SK-N-SH (cell line): ENCODE measurements at places on chromosomes 2 and 18.

DNA sequence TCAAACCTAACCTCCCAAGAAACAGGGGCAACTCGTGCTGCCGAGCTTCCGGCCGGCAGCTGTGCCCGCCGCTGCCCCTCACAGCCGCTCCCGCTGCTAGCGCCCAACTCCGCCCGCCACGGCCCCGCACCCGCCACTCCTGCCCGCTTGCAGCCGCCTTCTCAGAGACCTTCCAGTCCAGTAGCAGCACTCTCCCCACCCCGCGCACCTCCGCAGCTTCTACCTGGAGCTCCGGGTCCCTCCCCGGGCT, 722 bp upstream of the C2orf15 start:
- DNase-seq = no peak

DNA sequence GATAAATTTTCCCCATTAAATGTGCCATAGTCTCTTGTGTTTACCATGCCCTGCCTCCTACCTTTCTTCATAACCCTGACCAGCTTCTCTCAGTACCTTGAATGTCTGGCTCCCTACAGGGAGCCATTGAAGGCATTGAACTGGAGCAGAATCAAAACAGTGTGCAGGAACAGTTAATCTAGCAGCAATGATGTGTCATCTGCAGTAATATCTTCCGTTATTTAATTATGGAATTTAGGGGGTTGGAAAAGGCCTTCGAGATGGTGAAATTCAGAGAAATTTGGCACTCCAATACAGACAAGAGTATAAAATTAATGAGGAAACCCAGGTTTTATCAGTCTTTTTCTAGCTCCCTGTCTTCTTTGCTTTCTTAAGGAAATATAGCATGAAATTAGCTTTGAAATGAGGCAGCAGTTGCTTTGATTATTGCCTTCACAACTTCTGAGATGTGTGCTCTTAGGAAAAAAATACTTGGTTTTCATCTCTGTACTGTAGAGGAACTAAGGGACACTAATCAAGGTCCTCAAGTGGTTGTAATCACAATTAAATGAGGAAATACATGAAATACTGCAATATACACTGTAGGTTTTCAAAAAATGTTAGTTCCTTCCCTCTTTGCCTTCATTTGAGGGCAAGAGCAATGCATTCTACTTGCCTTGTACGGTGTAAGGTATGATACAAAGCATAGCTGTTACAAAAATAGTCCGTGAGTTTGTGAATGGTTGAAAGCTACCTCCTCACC, 369.1 kb downstream of the SETBP1 start:
- DNase-seq = no peak

DNA sequence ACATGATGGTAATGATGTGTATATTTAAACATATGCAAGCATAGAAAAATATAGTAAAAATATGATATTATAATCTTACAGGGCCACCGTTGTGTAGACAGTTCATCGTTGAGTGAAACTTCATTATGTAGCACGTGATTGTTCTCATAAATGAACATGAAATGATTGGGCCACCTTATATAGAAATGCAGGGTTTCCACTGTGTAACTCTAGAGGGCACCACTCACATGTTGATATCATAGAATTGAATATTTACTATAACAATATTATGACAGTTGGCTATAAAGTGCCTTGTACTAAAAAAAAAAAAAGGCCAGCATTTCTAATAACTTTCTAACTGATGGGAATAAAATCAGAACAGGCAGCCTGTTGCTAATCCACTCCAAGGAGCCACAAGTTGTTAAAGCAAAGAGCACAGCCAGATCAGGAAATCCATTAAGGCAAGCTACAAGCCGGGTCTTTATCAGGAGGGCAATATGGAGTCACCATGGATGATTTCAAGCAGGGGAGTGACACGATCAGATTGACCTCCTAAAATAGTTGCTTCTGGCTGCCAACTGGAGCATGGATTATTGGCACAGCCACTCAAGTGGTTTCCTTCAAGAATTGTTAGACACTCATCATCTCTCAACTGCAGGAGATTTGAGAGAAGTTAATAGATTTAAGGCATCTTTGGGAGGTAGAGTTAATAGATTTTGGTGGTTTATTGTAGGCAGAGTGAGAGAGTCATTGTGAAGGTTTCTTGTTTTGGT, 16.7 kb downstream of the IL1F10 start:
- DNase-seq = no peak

GRCh38 chr18:2442006-2442405, 129.3 kb downstream of the METTL4 start:
- DNase-seq = no peak

- DNase-seq = no peak
Observed at GRCh38 chr2:129888461-129888860, 91.0 kb upstream of the RAB6C start.

- no peak for DNase-seq
Observed at GRCh38 chr2:24121066-24121465, 2.1 kb downstream of the PFN4 start.

- DNase-seq = no peak
Observed at GRCh38 chr2:215985257-215985656, 28.1 kb downstream of the MREG start.

GRCh38 chr2:86039178-86039962, 66.3 kb downstream of the POLR1A start:
- DNase-seq = no peak

- DNase-seq = peak; percentile 33
Observed at GRCh38 chr2:69453475-69454129, 16.4 kb upstream of the NFU1 start.

DNA sequence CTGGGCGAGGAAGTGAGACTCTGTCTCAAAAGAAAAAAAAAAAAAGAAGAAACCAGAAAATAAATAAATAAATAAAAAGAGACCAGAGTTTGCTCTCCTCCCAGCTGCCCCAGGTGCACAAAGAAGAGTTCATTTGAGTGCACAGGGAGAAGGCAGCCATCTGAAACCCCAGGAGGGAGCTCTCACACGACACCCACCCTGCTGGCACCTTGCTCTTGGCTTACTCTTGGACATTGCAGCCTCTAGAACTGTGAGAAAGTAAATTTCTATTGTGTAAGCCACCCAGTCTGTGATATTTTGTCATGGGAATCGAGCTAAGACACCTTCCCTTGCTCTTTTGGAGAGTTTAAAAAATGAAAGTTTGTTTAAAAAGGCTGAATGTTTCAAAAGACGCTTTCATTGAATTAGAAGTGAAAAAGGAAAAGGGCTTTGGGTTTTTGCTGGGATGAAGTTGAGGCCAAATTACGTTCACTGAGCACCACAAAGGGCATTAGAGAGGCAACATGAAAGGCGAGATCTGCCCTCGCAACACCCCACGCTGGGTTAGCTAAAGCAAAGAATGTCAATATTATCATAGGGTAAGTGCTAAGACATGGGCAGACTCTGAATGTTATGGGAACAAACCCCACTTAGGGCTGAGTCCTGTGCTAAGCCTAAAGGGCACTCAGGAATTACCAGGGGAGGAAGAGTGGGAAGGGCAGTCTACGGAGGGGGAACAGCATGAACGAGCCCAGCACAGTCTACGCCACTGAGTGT, 128.9 kb upstream of the RIOK3 start:
- no peak for DNase-seq

DNA sequence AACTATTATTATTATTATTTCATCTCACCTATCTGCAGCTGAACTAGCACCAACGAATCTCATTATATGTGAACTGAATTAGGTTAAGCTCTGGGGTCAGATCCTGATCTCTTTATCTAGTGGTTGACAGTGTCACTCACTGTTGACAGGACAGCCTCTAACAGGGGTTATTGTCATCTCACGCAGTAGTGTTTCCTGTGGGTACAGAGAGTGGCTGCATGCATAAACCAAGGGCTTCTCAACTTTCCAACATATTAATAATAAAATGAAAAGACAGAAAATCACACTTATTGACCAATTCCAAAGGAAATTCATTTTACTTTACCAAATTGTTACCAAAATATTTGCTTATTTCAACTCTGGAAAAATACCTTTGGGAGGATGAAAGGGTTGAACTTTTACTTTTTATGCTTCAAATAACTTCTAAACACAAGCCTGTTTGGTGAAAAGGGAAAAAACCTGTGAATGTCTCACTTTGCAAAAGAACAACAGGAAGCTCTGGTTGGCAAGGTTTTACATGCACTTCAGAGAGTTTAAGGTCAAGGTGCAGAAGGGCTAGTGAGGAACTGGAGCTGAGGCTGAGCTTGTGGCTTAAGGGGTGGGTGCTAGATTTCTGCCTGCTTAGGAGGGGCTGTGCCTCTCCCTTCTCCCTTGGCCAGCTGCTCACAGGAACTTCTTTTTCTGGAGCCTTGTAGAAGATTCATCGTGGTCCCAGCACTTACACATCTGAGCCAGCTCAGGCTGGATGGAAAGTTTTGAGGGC, 72.6 kb downstream of the CTAGE1 start:
- no peak for DNase-seq

- DNase-seq = peak; percentile 59
Observed at GRCh38 chr2:32825291-32825712, 121.5 kb upstream of the LTBP1 start.

GRCh38 chr2:172366596-172367150, 60.7 kb upstream of the ITGA6 start:
- no peak for DNase-seq

DNA sequence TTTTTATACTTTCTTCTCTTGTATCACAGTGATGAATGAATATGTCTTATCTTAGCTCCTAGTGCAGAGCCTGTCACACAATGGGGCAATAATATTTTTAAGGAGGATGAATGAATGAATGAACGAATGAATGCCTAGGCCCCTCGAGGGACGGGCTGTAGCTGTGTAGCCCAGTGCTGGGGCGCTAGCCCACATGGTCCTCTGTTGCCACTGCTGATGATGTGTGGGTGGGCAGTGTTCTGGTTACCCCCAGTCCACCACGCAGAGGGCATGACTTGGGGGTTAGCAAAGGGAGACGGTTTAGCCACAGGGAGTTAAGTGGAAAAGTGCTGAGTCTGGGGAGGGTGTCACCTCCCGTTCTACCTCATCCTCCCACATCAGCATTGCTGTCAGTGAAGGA, 134.2 kb downstream of the SMAD7 start:
- DNase-seq = no peak

DNA sequence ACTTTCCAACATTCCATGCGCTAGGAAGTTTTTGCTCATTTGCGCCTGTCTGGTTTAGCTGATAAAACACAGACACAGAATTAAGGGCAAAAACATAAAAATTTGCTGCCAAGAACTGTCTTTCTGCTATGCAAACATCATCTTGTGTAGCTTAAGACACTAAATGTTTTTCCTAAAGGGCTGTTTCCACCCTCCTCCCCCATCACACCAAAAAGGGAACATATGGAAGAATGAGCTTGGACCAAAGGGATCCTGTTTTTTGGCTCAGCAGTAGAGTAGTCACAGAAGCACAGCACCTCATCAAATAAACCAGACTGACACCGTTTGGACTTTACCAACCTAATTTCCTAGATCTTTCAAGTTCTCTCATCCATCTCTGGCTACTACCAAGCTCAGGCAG, 210.1 kb downstream of the ZNF521 start:
- DNase-seq = no peak

DNA sequence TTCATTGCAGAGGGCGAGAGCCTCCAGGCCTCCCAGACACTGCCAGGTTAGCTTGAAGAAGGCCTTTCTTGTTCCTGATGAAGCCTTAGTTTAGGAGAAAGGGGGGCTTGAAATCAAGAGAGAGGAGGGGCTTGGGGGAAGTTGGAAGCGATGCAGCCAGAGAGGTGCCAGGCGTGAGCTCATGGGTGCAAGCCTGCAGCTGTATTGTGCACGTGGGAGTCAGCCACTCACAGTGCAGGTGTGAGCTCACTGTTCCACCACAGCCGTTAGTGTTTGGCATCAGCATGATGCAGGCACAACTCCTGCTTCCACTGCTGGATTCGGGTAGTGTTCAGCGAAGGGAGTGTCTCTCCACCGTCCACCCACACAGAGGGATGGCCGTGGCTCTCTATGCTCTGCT, 68.4 kb upstream of the ALPP start:
- no peak for DNase-seq

GRCh38 chr2:174608866-174609214, 11.2 kb upstream of the WIPF1 start:
- DNase-seq = no peak

DNA sequence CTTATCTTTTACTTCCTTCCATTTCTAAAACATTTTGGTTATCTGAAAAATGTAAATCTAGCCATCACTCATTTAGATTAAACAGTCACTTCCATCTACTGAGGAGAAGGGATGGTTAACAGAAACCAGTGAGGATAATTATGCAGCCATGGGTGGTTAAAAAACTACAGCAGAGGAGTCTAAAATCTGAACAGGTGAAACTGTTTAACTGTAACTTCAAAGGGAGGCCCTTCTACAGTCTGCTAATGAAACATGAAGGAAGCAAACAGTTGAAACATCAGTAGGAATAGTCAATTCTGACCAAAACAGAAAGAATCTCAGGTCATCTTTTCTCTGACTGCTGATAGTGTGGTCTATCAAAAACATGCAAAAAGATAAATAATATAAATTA, 71.0 kb downstream of the DTNB start:
- no peak for DNase-seq

GRCh38 chr2:64140665-64141200, 3.5 kb downstream of the PELI1 start:
- no peak for DNase-seq

GRCh38 chr2:46045888-46046287, 251.3 kb upstream of the EPAS1 start:
- no peak for DNase-seq

GRCh38 chr2:200454927-200455801, 54.7 kb downstream of the KCTD18 start:
- DNase-seq = no peak

- DNase-seq = no peak
Observed at GRCh38 chr2:195871326-195871725, 197.3 kb downstream of the DNAH7 start.

DNA sequence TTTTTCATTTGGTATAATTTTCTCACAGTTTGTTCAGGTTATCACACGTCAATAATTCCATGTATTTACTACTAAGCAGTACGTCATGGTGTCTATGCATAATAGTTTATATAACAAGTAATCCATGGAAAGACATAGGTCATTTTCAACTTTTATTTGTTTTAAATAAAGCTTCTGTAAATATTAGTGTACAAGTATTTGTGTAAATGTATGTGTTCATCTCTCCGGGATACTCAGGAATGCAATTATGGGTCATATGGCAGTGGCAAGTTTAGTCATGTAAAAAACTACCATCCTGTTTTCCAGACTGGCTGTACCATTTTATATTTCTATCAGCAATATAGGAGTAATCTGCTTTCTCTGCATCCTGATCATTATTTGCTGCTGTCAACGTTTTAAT, 231.1 kb upstream of the ZNF804A start:
- DNase-seq = no peak

GRCh38 chr2:7400628-7401027, 483.4 kb downstream of the RNF144A start:
- no peak for DNase-seq

DNA sequence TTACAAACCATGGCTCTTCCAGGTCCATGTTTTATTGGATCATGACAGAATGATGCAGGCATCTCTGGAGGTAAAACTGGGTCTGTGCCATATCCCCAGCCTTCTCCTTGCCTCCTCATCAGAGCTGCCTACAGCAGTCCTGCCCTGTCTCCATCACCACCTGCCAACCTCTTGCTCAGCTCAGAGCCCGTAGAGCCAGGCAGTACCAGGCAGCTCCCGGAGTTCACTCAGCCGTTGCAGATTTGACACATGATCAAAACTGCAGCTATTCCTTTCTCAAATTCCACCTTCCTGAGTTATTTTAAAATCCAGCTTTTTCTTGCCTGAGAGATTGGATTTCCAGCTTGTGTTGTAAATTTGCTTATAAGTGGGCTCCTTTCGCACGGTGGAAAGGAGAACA, 218.2 kb upstream of the CELF4 start:
- no peak for DNase-seq
